ENCODE measurements at places on chromosomes 2 and 18.

DNA sequence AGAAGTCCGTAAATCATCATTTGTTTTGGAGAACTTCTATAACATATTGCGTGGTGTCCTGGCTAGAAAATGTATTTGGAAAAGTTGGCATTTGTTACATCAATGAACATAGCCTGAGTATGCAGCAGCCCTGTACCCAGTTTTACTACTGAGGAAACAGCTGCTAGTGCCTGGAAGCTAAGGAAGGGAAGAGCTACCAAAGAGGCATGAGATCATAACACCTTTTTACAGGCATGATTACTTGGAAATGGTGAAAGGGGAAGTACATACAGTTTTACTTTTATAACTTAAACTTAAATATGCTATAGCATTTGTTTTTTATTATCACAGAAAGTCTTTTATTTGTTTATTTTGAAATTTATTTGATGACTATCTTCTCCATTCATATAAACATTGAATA, 128.4 kb upstream of the MC4R start:
- DNase-seq: no peak

- DNase-seq: no peak
Measured at GRCh38 chr2:77469106-77469505, 53.1 kb downstream of the LRRTM4 start.

- DNase-seq: no peak
Measured at GRCh38 chr2:40120026-40120425, 331.9 kb downstream of the SLC8A1 start.

- DNase-seq: peak; percentile 3
Measured at GRCh38 chr2:17470855-17471641, 47.2 kb downstream of the RAD51AP2 start.

DNA sequence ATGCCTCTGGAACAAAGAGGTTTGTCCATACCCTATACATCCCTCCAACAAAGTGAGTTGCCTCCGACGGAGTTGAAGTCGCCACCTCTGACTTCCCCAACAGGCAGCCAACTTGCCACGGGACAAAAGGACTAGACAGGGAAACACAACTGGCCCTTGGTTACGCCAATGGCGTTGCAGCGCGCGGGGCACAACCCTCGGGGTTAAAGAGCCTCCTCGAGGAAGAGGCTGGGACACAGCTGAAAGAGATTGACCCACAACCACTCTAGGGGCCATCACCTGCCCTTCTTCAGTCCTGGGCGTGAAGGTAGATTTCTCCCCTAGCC, 545 bp downstream of the GTF3C2 start:
- peak; percentile 53 for DNase-seq

- no peak for DNase-seq
Measured at GRCh38 chr2:25920786-25921415, 42.6 kb upstream of the ASXL2 start.

- no peak for DNase-seq
Measured at GRCh38 chr2:175624211-175624761, 377.8 kb downstream of the LNPK start.

DNA sequence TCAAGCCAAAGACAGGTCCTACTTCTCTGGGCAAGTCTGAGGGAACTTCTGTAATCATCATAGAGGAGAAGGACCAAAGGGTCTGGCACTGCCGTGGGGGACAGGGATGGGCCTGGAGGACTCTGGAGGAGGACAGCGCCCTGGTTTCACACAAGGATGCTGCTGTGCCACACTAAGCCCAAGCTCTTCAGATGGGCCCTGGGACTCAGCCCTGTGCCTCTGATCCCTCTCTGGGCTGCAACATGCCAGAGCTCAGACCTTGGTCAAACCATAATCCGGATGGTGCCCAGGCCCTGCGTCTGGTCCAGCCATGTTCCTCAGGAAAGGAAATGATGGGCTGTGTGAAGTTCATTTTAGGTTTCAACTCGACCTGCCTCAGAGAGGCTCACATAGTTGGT, 222.0 kb upstream of the COPS8 start:
- DNase-seq: no peak

Measured in AG08396 (cell line).